ENCODE measurements at places on chromosomes 5 and 9. TPM values are rescaled to one million over a fixed set of nuclear protein-coding genes. Genes with fewer than 3 reads are reported as not detected.

DNA sequence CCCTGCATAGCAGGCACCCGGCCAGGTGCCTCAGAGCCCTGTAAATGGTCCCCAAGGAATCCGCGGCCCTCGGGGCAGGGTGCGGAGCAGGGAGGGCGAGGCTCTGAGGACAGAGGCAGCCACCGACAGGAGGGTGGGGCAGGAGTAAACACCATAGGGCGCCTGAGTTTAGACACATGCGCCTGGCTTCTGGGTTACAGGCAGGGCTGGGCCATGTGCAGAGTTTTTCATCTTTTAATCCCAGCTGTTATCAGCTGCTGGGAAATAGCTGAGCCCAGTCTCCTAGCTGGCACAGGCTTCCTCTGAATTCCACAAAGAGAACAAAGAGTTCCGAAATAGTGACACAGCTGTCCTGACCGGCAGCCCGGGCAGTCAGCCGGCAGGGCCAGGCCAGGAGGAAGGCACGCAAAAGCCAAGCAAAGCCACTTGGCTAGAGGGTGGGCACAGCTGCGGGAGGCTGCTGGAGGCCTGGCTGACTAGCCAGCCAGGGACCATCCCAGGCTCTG, 98.9 kb upstream of the PHYKPL start:
- DNase-seq, result no peak

DNA sequence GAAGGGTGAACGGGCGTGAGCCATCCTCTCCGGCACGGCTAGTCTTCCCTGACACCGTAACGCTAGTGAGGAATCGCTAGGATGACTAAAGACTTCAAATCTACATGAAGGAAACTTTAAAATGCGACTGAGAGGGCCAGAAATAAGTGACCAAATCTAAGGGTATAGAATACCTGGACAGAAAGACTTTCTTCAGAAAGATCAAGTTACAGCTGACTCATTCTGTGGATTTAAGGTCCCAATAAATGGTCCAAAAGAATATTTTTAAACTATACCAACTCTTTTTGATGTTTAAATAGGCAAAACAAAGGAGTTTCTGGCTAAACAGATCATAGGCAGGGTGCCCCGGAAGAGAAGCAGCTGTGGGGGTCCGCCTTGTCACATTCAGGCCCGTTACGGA, 38.9 kb upstream of the CEP72 start:
- DNase-seq, result no peak

GRCh38 chr9:8643896-8644295, 844.3 kb upstream of the DMAC1 start:
- DNase-seq, result no peak

The FOCAD gene
- total RNA-seq, result 32.3 TPM
